NCI-H2227 treated with DMSO at 0.1 percent for 48 hours (cell line): ENCODE measurements at places on chromosomes 1 and 21.

DNA sequence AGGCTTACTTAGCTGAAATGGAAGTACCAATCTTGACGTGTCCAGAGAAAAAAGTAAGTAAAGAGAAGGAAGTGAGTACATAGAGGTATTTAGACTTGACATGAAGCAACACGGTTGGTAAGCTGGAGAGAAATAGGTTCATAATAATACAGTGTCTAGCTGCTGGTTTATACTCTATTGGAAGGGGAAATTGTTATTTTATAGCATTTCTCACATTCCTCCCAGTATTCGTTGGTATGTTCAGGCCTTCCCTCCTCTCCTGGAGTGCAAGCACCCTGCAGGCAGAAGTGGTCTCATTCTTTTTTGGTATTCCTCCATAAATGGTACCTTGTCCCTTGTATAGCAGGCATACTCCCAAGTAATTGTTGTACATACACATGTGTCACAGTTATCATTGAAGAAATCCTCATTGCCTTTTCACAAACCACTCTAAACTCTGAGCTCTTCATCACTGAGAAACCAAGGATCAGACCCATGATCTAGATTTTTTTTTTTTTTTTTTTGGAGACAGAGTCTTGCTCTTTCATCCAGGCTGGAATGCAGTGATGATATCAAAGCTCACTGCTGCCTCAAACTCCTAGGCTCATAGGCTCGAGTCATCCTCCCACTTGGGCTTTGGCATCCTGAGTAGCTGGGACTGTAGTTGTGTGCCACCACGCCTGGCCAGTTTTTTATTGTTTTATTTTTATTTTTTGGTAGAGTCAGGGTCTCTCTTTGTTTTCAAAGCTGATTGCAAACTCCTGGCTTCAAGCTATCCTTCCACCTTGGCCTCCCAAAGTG lies 9.8 kb upstream of the IPO9 start:
- no peak for DNase-seq

DNA sequence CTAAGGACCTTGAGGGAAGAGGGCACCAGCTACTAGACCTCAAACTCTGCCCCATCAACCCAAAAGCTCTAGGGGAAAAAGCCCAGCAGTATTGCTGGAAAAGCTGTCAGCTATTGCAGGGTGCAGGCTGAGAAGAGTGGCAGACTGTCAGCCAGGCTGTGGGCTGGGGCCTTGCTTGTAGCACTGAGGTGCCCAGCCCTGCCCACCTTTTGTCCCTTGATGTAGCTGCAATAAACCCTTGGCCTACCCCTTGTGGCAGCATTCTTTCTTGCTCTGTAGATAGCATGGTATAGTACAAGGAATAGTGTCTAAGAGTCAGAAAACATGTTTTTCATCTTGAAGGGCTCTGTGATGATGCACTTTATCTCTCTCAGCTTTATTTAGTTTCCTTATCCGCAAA lies 39.4 kb downstream of the CDC14A start:
- DNase-seq: no peak

- no peak for DNase-seq
Observed at GRCh38 chr1:2115702-2116341, 65.6 kb downstream of the PRKCZ start.

DNA sequence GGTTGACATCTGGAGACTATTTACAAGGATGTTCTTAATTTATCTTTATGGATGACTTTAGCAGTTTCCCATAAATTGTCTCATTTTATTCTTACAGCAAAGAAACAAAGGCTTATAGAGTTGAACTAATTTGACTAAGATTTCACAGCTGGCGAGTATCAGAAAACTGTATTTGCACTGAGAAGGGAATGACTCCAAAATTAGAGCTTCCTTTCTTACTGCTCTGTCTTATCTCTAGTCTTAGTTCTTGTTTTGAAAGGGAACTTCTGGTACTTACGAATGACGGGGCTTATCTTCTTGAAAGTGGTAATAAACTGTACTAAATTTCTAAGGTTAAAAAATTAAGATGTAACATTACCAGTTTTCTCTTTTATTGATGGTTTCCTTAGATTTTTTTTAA lies 13.6 kb downstream of the CNST start:
- no peak for DNase-seq

GRCh38 chr1:207030522-207031009 lies 2.0 kb downstream of the C1orf116 start:
- no peak for DNase-seq

GRCh38 chr1:24337455-24337854 lies 18.3 kb downstream of the GRHL3 start:
- no peak for DNase-seq

DNA sequence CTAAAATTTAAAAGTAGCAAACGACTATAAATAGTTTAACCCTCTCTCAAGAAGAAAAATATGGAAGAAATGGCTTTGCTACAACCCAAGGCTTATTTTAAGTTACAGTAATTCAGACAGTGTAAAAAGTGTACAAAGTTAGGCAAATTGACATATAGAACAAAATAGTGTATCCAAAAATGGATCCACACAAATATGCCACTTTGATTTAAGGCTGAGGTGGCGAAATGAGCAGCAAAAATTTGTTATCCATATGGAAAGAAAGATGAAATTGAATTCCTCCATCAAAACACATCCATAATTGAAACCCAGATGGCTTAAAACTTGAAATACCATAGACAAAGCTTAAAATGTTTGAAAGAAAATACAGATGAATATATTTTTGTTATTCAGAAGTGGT lies 540.8 kb downstream of the BRINP3 start:
- DNase-seq: no peak

DNA sequence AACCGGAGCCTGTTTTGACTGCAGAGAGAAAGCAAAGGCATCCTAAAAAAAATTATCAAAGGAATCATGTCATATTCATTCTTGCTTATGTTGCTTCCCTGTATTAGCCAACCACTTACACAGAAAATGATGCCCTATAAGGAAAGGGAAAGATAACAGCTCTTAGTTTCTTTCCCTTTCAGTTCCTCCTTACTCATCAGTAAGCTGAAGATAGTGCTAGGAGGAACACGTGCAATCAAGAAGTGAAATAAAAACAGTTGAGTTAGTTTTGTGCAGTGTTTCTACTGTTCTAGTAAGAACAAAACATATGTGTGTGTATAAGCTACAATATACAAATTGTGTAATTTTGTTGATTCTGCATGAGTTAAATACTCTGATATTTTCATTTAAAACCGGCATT lies 45.3 kb upstream of the MTF2 start:
- no peak for DNase-seq

- no peak for DNase-seq
Observed at GRCh38 chr1:204697893-204698292, 12.4 kb upstream of the LRRN2 start.

DNA sequence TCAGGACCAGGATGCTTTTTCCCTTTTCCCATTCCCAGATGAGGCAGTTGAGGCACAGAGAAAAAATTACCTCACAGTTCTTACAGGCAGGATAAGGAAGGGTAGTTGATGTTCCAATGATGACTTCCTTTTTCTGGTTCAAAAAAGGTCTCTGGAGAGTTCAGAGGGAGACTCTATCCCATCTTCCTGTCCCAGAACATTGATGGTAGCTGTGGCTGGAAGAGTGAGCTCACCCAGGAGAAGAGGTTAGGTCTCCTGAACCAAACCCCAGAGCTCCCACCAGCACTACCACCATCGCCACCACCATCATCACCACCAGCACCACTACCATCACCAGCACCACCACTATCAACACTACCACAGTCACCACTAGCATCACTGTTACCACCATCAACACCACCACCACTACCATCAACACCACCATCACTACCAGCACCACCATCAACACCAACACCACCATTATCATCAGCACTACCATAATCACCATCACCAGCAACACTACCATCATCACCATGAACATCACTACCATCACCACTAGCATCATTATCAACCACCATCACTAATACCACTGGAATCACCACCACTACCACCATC lies 105.5 kb upstream of the RUNX3 start:
- DNase-seq: no peak

- DNase-seq: no peak
Observed at GRCh38 chr1:170674986-170675385, 11.1 kb downstream of the PRRX1 start.

GRCh38 chr1:40183055-40183710 lies 22.0 kb downstream of the RLF start:
- peak; percentile 17 for DNase-seq

- no peak for DNase-seq
Observed at GRCh38 chr1:45666836-45667235, 19.5 kb downstream of the GPBP1L1 start.

GRCh38 chr1:200437556-200438203 lies 27.8 kb upstream of the ZNF281 start:
- DNase-seq: peak; percentile 45

GRCh38 chr1:7249516-7249915 lies 464.3 kb downstream of the CAMTA1 start:
- DNase-seq: no peak

GRCh38 chr1:200028586-200029034 lies 1.1 kb downstream of the NR5A2 start:
- no peak for DNase-seq

- DNase-seq: no peak
Observed at GRCh38 chr1:234658138-234658537, 48.2 kb upstream of the IRF2BP2 start.

DNA sequence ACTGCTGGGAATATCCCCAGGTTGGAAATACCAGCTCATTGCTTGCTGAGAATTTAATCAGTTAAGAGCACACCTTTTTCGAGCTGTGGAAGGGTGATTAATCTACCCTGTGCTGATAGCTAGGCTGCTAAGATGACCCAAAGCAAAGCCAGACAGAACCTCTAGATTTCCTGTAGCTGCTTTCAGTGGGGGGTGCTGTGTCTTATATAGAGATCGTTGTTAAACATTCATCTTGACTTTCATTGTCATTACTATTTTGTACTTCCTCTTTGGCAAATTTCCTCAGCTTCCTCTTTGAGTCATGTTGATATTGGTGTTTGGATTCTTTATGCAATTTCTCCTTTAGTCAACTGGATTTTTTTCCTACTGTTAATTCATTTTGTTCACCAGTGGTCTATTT lies 155.3 kb downstream of the DISC1 start:
- no peak for DNase-seq

DNA sequence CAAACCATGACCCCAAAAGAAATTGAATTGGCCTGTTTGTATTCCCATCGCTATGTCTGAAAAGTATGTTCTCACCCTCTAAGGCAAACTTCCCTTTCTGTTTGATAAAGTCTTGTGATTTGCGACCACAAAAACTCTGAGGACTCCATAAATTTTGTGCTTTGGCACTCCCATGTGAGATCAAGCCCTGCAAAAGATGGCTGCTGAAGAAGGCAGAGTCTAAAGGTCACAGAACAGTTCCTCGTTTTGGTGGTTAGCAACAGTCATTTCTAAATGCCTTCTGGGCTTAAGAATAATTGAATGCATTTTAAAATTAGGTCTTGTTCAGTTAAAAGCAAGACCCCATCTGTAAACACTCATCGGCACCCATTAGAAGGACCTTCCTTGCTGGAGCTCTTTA lies 441.6 kb downstream of the OMA1 start:
- DNase-seq: no peak

GRCh38 chr1:167713330-167714081 lies 8.3 kb upstream of the MPZL1 start:
- DNase-seq: no peak

- DNase-seq: no peak
Observed at GRCh38 chr1:200275816-200276453, 133.9 kb downstream of the ZNF281 start.

DNA sequence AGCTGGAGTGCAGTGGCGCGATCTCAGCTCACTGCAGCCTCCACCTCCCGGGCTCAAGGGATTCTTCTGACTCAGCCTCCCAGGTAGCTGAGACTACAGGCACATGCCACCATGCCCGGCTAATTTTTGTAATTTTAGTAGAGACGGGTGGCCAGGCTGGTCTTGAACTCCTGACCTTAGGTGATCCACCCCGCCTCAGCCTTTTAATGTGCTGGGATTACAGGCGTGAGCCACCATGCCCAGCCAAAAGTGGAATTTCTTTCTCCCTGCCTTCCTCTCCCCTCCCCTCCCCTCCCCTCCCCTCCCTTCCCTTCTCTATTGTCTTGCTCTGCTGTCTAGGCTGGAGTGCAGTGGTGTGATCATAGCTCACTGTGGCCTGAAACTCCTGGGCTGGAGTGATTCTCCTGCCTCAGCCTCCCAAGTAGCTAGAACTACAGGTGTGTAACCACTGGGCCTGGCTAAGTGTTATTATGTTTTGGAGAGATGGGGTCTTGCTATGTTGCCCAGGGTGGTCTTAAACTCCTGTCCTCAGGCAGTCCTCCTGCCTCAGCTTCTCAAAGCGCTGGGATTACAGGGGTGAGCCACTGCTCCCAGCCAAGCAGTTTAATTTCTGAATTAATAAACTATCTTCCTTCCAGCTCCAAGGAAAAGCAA lies 10.0 kb upstream of the MACF1 start:
- DNase-seq: no peak

GRCh38 chr21:45419162-45419561 lies 14.2 kb downstream of the COL18A1 start:
- DNase-seq: no peak

GRCh38 chr1:33260439-33260838 lies 4.1 kb downstream of the ZNF362 start:
- no peak for DNase-seq

- DNase-seq: no peak
Observed at GRCh38 chr1:201191653-201192260, 1.1 kb downstream of the IGFN1 start.

DNA sequence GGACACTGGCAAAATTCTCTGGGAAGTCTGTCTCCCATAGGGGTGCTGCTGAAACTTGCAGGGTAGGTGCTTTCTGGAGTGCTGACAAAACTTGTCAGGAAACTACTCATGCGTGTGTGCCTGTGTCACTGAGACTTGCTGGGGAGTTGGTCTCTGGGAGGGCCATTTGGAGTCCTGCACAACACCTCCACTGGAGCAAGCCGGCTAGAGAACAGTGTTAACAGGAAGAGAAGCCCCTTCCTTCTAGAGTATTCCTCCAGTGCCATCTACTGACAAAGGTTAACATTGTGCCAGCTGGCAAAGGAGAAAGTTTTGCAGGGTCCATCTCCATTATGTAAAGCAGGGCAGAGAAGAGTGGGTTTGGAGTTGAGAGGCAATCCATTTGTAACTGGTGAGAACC lies 30.0 kb downstream of the ZMYM4 start:
- no peak for DNase-seq

DNA sequence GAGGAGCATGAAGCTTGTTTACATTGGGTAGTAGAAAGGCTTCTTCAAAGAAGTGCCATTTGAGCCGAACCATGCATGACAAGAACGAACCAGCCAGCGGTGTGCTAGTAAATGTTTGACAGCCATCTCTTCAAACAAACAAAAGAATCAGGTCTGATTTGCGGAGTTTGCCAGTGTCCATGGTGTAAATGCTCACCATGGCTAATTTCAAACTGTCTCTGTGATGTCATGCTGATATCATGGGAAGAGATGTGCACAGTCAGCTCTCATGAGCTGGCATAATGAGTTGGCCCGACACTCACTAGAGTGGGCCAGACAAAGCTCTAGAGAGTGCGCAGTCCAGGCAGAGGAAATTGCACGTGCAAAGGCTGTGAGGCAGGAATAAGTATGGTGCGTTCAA lies 101.1 kb downstream of the KAZN start:
- no peak for DNase-seq

GRCh38 chr1:3968851-3969250 lies 68.8 kb upstream of the C1orf174 start:
- no peak for DNase-seq
